ENCODE measurements at places on chromosomes 3 and 15.

DNA sequence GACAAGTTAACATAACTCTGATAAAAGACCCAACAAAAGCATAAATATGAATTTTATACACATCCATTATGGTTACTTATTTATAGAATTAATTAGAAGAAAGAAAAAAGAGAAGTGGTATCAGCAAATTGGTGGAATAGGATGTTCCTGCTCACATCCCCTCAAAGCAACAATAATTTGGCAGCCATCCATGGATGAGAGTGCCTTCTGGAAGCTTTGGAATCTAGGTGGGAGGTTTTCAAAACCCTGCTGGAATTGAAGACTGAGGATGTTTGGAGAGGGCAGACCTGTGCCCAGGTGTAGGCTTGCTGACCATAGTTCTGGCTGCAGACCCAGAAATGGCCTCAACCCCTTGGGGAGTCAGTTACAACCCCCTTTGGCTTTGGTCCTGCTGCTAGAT lies 91.2 kb downstream of the EDEM1 start:
- H3K4me3 ChIP-seq = no peak overlapping the region
- DNase-seq = no peak
- H3K27ac ChIP-seq = no peak overlapping the region
- no peaks in the 10 kb centered on the region for H3K36me3 ChIP-seq
- no peaks in the 10 kb centered on the region for H3K4me1 ChIP-seq

DNA sequence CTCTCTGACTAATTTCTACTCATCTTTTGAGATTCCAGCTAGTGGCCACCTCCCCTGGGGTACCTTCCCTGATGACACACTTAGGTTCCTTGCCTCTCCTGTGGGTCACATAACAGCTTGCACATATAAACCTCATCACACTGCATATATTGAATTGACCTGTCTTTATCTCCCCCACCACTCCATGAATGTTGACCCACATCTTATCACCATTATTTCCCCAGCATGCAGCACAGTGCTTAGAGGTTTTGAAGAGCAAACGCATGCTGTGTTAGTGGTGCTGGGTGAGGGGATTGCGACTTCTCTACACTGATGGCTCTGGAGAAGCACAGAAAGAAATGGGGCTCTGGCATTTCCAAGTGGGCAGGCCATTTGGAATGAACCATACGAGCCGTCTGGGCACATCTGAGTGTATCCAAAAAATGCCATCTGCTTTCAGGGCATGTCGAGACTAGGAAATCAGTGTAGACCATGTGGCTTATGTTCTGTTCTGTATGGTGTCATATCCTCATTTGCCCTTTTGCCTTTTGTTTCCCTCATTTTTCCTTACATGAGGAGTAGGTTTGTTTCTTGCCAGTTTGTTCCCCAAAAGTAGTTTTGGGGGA lies 333.2 kb upstream of the TRIM42 start:
- DNase-seq = no peak
- peaks cover 9% of the 10 kb centered on the region for H3K4me1 ChIP-seq
- H3K36me3 ChIP-seq = no peaks in the 10 kb centered on the region
- H3K27ac ChIP-seq = no peak overlapping the region
- no peaks in the 10 kb centered on the region for H3K27me3 ChIP-seq
- no peak overlapping the region for H3K4me3 ChIP-seq

DNA sequence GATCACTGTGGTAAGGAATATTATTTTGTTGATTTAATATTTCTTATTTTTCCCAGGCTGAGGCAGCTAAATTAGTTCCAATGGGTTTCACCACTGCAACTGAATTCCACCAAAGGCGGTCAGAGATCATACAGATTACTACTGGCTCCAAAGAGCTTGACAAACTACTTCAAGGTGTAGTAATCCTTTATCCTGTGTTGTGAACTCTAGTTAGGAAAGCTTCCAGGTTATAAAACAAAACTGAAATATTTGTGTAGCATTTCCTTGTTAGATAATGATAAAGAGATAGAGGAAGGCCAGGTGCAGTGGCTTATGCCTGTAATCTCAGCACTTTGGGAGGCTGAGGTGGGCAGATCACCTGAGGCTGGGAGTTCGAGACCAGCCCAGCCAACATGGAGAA lies 11.1 kb downstream of the RAD51 start:
- H3K4me1 ChIP-seq = no peaks in the 10 kb centered on the region
- DNase-seq = no peak
- H3K4me3 ChIP-seq = no peak overlapping the region
- no peaks in the 10 kb centered on the region for H3K36me3 ChIP-seq
- H3K27me3 ChIP-seq = no peaks in the 10 kb centered on the region

DNA sequence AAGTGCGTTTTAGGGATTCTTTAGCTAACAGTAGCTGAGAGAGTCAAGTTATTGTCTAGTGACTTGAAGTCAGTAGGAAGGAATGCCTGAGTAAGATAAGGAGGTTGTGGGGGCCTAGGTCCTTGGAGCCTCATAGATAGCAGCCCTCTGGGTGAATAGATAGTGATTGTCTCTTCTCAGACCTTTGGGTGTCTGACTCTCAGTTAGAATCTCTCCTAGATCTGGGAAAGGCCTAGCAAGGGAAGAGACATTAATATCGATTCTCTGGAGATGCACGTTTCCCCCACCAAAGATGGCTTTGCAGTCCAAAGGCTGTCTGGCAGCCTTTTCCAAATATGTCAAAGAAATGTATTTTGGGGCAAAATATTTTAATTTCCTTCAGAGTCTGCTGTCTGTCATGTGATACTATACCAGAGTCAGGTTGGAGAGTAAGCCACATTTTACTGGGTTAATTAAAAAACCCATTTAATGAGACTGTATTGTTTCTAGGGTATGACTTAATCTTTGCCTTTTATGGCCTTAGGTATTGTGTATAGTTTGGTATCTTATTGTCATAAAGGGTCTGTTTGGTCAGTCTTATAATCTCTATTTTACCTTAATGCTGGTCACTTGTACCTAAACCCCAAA lies 92.2 kb downstream of the ST6GAL1 start:
- H3K4me1 ChIP-seq = no peaks in the 10 kb centered on the region
- H3K36me3 ChIP-seq = no peaks in the 10 kb centered on the region
- DNase-seq = no peak
- H3K27me3 ChIP-seq = no peaks in the 10 kb centered on the region
- no peak overlapping the region for H3K27ac ChIP-seq
- no peak overlapping the region for H3K4me3 ChIP-seq

DNA sequence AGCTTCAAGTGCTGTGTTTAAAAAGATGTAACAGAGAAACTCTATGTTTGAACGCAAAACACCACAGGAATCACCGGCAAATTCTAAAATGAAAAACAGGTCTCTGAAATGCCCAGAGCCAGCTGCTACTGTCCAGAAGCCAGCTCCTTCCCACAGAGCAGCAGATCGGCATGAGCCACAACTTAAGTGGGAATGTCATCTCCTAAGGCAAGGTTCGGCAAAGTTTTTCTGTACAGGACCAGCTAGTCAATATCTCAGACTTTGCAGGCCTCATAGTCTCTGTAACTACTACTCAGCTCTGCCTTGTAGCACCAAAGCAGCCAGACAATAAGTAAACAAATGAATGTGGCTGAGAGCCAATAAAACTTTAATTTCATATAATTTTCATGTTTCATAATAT lies 4.9 kb downstream of the PLOD2 start:
- H3K36me3 ChIP-seq = peaks cover 5% of the 10 kb centered on the region
- H3K27me3 ChIP-seq = no peaks in the 10 kb centered on the region
- H3K4me3 ChIP-seq = peak overlapping the region; percentile 91

GRCh38 chr3:176661432-176661964 lies 535.8 kb downstream of the TBL1XR1 start:
- H3K4me3 ChIP-seq = no peak overlapping the region
- H3K36me3 ChIP-seq = no peaks in the 10 kb centered on the region
- no peak overlapping the region for H3K27ac ChIP-seq

- H3K27me3 ChIP-seq = peaks cover 17% of the 10 kb centered on the region
- no peaks in the 10 kb centered on the region for H3K36me3 ChIP-seq
- H3K4me1 ChIP-seq = peaks cover 24% of the 10 kb centered on the region
- peak overlapping the region; percentile 85 for H3K27ac ChIP-seq
These were observed 807 bp upstream of the INAFM2 start for GRCh38 chr15:40322531-40323238.

DNA sequence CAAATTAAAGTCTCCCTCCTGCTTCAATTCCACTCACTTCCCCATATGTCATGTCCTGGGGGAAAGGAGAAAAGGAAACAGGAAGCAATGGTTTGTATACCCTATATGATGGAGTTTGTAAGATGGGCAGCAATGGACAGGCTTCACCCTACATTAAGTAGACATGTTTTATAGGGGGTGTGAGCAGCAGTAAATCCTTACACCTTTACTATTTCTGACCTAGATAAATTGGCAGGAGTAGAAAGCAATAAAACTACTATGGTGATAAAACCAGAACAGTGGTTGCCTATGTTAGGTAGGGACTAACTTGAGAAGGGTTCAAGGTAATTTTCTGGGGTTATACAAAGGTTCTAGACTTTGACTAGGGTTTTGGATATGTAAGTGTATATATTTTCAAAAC lies 301.7 kb downstream of the GBE1 start:
- no peak overlapping the region for H3K4me3 ChIP-seq
- H3K27me3 ChIP-seq = no peaks in the 10 kb centered on the region
- DNase-seq = no peak
- H3K4me1 ChIP-seq = no peaks in the 10 kb centered on the region

- no peaks in the 10 kb centered on the region for H3K27me3 ChIP-seq
- peaks cover 40% of the 10 kb centered on the region for H3K36me3 ChIP-seq
- no peak overlapping the region for H3K4me3 ChIP-seq
- peaks cover 15% of the 10 kb centered on the region for H3K4me1 ChIP-seq
- H3K27ac ChIP-seq = no peak overlapping the region
- DNase-seq = no peak
These were observed 22.0 kb upstream of the BCL2L10 start for GRCh38 chr15:52134502-52135144.

- H3K27ac ChIP-seq = no peak overlapping the region
- H3K36me3 ChIP-seq = no peaks in the 10 kb centered on the region
- no peak overlapping the region for H3K4me3 ChIP-seq
- no peak for DNase-seq
- H3K27me3 ChIP-seq = no peaks in the 10 kb centered on the region
These were observed 22.9 kb downstream of the KLF13 start for GRCh38 chr15:31349233-31350141.

- no peak overlapping the region for H3K27ac ChIP-seq
- H3K4me1 ChIP-seq = peaks cover 11% of the 10 kb centered on the region
- H3K36me3 ChIP-seq = no peaks in the 10 kb centered on the region
- DNase-seq = no peak
- H3K4me3 ChIP-seq = no peak overlapping the region
These were observed 24.1 kb downstream of the ARPP21 start for GRCh38 chr3:35663471-35663870.

DNA sequence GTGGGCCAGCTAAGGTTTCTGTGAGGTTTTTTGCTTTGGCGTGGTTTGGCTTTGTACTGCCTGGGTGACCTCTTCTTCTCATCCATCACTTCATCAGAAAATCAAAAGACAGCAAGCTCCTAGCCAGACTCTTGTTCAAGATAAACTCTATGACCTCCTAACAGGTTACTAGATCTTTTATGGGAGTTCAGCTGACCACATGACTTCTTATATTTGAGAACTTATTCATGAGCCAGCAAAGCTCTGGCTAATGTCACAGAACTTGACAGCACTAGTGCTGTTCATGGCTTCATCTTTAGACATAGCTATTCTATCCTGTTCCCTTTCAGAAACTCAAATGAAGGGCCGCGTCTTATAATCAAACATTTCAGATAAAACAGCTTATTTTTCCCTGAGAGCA lies 527.1 kb upstream of the GOLIM4 start:
- DNase-seq = no peak
- no peaks in the 10 kb centered on the region for H3K27me3 ChIP-seq
- H3K4me3 ChIP-seq = no peak overlapping the region
- H3K27ac ChIP-seq = no peak overlapping the region
- no peaks in the 10 kb centered on the region for H3K4me1 ChIP-seq

DNA sequence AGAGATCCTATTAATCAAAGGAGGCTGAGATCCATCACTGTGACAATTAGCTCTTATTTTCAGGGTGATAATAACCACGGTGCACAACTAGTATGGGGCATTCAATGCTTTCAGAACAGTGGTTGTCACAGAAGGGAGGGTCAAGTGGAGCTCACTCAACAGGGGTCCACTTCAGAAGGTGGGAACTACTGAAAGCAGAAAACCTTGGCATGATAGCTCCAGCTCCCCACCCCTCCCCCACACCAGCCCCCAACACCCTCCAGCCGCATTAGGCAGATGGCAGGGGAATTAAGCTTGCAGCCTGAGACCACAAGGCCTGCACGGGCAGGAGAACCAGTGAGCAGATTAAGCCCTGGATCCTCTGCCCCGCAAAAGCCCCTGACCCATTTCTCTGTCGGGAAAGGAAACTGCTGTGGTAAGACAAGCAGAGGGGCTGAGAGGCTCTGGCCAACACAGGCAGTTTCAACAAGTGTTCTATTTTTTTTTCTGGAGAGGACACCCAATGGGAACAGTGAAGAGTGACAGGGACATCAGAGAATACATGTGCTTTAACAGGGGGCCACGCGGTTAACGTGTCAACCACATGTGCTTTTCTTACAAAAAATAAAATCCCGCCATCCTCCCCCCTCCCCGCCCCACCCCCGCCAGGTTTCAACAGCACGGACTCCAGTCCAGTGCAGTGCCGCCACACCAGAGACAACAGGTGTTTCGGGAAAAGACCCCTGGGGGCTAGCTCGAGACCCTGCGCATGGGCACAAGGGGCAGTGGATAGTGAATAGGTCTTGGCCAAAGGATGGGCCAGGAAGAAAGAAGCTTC lies 997 bp downstream of the FYCO1 start:
- H3K4me3 ChIP-seq = peak overlapping the region; percentile 70
- no peaks in the 10 kb centered on the region for H3K36me3 ChIP-seq
- H3K4me1 ChIP-seq = peaks cover 64% of the 10 kb centered on the region
- peak overlapping the region; percentile 90 for H3K27ac ChIP-seq
- H3K27me3 ChIP-seq = no peaks in the 10 kb centered on the region

DNA sequence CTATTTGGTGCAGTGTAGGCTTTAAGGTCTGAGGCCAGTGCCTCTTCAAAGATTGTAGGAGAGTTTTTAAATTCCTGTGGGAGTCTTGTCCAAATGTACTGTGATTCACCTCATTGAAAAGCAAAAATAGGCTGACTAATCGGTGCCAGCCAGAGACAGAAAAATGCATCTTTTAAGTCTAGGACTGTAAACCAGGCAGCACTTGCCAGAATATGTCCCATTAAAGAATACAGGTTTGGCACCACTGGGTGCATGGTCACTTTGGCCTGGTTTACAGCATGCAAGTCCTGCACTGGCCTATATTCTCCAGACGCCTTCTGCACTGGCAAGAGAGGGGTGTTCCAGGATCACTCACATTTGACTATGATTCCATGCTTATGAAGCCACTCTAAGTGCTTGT lies 20.3 kb upstream of the NOX5 start:
- no peak for DNase-seq
- peaks cover 8% of the 10 kb centered on the region for H3K27me3 ChIP-seq
- H3K4me3 ChIP-seq = no peak overlapping the region
- H3K4me1 ChIP-seq = no peaks in the 10 kb centered on the region
- H3K36me3 ChIP-seq = no peaks in the 10 kb centered on the region

DNA sequence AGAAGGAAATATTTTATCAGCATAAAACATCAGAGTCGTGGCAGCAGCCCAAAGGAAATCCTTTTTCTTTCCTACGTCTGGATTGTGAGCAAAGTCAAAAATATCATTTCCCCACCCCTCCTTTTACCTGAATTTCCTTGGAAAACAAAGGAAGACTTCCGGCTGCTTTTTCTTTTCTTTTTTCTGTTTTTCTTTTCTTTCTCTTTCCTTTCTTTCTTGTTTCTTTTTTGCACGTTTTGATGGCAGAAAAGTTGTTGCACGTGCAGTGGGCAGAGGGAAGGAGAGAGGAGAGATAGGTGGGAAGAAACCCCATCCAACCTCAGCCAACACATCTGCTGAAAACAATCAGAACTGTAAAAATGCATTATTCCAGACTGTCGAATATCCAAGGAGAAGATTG lies 544 bp upstream of the MYO1E start:
- H3K27me3 ChIP-seq = no peaks in the 10 kb centered on the region
- no peaks in the 10 kb centered on the region for H3K36me3 ChIP-seq
- DNase-seq = no peak
- H3K27ac ChIP-seq = peak overlapping the region; percentile 95
